Esophagus squamous epithelium (tissue), 5 donors: ENCODE measurements at places on chromosomes 1 and 21.

DNA sequence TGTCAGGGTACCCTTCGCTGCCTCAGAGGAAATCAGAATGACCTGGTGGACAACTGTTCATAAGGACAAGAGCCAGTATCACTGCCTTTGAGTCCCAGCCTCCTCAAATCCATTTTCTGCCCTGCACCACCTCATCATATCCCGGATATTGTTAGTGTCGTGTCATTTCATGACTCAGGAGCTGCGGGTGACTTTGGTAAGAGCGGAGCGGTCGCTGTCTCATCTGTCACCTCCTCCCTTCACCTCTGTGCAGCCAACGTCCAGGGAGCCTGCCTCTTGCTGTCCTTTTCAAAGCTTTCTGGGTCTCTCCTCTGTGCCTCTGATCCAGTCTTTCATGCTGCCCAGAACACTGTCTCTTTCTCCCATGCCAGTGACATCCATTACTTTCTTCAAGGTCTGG is 7.0 kb upstream of the C1orf198 start:
- DNase-seq = no peak

DNA sequence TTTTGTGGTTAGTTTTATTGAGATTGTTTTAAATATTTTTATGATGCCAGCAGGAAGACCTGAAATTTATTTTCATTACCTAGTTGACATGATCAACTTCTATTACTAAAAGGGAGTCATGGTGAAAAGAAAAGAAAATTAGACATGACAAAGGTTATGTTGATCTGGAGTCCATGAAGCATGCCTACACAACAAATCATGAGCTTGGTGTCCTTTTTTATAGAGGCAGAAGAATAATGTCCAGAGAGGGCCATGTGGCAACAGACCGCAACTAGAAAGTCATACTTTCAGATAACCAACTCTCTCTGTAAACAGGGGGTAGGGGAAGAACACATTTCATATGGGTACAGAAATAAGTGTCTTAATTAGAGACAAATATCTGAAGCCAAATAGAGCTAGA is 175.5 kb upstream of the HOOK1 start:
- DNase-seq = no peak

DNA sequence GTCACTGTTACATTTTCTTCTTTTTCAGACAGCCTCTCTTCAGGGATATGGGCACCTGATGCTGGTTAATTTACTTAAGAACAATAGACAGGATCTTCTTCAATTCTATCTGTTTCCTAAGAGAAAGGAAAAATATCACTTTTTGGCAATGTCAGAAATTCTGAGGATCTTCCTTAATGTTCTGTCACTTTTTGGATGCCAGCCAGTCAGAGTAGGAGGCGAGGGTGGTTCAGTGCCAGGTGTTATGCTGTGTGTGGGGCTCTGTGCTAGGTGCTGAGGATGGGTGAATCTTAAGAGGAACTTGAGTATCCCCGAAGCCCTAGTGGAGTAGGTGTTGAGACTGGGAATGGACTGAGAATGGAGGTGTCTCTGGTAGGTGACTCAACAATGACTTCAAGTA is 133.5 kb downstream of the UCK2 start:
- no peak for DNase-seq

- no peak for DNase-seq
These were observed 734 bp downstream of the MED18 start for GRCh38 chr1:28329395-28330153.

DNA sequence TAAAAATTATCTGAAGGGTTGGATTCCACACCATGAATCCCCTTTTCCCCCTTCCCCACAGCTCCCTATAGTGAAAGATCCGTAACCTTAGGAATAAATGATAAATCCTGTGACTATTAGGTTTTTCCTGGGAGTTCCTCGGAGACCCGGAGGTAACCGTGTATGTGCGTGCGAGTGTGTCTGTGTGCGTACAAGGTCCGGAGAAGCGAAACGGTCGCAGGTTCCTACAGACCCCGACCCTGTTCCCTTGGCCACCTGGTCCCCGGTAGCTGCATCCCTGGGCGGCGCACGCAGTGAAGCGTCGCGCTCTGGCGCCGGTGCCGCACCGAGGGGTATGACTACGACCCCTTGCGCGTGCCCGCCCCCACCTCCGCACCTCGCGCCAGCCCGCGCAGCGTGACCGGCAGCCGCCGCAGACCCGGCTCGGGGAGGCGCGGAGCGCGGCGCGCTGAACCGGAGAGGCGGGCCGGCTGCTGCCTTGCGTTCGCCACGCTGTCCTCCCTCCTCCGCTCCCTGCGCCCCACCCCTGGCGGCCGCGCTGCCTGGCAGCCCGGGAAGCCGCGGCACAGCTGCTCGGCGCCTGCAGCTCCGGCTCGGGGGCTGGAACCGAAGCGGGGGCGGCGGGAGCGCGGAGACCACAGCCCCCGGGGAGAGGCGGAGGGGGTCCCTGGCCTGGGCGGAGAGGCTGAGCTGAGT is at the start of gene AK5:
Gene AK5, plus strand, starts transcription at position 529 of the 696 bp plus-strand sequence. CDS start 295 bp downstream, outside the sequence.
- no peak for DNase-seq

GRCh38 chr1:228734881-228735801 is at the start of gene RHOU:
RHOU (plus strand) TSS chr1:228735479; CDS start chr1:228735743, 264 bp downstream.
- no peak for DNase-seq

DNA sequence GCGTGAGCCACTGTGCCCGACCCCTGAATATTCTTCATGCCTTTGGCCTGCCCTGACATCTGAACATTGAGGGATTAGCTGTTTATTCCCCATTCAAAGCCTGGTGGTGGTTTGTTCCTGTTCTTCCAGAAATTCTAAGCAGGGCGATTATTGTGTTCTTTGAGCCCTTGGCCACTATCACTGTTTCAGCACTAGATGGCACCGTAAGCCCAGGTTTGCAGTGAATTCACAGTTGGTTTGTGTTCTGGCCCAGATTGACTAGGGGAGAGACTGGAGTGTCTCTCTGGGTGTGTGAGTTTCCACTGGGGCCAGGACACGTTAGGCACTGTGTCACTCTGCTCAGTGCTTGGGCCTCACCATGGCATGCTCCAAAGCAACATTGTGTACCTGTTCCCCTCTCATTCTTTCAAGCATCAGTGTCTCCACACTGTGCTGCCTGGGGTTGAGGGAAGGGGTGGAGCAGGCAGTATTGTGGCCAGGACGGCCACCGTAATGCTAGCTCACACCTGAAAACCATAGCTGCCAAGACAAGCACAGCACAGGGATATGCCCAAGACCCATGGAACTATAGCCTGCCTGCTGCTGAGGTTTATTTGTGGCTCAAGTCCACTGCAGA is 52.7 kb downstream of the PKN2 start:
- DNase-seq = no peak

DNA sequence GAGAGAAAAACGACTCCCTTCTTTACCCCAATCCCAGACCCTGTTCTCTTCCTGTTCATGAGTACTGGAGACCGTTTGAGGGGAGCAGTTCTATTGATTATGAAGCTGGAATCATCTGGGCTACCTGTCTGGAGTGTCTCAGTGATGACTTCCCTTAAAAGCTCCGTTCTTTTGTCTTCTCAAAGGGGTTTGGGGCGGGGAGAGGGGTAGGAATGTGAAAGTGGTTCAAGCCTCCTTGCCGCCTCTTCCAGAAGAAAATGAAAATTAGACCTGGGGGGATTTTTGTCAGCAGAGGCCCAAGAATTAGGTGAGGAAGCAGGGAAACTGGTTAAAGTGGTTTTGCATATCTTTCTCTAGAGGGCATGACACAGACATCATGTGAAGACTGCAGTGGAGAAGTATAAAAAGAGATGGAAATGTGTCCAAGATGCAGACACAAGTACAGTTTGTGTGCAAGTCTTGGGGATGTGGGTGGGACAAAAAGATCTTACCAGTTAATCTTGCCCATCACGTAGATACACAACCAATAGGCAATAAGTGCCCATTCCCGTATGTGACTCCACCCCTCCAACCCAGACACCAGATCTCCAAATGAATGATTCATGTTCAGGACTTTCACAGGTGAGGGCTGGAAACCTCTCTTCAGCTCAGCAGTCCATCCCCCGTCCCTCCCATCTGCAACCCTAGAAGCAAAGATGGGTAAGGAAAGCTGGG is 470 bp upstream of the MTMR11 start:
- no peak for DNase-seq

DNA sequence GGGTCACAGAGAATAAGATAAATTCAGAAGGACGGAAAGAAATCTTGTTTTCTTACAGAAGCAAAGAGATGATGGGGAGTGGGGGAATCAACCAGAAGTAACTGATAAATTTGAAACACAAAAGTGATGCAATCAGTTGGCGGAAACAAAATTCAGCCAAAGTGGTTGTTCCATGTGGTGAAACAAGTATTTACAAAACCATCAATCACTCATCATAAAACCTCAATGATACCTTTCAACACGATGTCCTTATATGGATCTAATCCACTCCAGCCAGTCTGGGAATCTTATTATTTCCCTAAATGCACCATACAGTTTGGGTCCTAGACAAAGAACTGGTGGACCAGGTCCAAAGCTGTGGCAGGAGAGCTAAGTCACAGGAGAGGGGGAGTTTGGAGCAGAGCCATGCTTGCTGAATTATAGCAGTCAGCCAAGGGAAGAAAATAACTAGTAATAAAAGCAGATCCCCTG is 303.8 kb upstream of the LRRC7 start:
- DNase-seq = no peak

DNA sequence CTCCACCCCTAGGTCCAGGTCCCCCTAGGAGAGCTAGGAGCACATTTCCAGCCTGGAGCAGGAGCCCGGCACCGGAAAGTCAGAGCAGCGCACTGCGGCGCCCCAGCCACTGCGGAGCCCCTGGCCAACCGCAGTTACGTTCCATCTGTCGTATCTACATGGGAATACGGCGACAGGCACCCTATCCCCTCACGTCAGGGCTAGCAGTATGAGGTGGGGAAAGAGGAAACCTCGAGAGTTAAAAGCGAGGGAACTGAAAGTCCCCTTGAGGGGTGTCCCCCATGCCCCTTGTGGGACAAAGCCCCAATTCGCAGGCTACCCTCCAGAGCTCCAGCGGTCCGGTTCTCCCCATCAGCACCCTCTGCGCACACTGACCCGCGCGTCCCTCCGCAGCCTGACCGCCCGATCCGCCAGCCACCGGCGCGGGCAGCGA is 995 bp downstream of the COLGALT2 start:
- DNase-seq = no peak

DNA sequence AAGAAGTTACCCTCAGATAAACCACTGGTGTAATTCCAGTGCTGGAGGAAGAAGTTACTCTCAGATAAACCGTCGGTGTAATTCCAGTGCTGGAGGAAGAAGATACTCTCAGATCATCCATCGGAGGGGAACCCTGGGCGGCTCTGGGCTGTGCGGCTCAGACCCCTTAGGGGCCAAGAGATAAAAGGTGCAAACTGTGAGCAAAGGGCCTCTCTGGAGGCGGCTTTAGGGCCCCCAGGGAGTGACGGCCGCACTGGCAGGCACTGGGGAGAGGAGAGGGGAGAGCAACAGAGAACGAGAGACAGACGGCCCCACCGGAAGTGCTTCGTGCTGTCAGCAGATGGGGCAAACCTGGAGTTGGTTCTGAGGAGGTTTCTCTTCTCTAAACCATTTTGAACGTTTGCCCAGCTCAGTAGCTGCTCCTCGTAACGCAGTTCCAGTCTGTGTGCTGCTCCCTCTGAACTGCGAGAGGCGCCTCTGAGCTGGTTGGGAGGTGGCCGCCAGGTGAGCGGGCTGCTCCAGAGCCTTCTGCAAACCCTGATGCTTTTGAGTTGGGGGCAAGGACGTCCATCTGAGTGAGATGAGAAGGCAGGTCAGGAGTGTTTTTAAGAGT is 62.6 kb upstream of the COL6A1 start:
- DNase-seq = no peak

DNA sequence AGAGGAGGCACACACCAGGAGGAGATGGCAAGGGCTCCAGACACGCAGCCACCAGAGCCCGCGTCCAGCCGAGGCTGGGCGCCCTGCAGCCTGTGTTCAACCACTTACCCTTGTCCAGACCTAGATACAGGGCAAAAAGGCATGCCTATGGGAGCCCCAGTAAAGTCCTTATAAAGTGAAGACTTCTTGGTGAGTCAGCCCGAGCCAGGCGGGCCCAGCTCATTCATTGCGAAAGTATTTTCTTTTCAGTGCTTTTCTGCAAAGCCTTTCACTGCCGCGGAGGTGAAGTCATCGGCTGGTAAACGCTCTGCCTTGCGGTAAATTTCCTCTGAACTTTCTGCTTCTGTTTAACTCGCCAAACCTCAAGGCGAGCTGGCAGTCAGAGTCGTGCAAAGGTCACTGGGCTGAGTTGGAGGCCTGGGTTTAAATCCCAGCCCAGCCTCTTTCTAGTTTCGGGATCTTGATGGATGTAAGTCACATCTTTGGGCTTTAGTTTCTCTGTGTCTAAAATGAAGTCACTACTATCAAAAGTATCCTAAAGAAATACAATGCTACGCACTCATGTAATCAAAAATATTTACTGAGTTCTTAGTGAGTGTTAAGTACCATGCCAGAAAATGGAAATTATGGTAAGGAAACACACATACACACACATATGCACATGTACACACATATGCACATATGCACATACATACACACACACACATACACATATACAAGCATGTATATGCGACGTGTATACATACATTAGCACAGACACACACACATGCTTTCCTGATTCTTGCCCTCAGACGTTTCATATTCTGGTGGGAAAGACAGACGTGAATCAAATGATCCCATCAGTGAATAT is 54.7 kb upstream of the IFFO2 start:
- DNase-seq = no peak

DNA sequence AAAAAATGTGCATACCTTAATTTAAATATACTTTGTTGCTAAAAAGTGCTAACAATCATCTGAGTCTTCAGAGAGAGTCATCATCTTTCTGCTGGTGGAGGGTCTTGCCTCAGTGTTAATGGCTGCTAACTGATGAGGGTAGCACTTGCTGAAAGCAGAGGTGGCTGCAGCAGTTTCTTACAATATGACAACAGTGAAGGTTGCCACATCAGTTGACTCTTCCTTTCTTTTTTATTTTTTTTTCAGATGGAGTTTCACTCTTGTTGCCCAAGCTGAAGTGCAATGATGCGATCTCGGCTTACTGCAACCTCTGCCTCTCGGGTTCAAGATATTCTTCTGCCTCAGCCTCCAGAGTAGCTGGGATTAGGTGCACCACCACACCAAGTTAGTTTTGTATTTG is 2.6 kb upstream of the CFAP45 start:
- no peak for DNase-seq

DNA sequence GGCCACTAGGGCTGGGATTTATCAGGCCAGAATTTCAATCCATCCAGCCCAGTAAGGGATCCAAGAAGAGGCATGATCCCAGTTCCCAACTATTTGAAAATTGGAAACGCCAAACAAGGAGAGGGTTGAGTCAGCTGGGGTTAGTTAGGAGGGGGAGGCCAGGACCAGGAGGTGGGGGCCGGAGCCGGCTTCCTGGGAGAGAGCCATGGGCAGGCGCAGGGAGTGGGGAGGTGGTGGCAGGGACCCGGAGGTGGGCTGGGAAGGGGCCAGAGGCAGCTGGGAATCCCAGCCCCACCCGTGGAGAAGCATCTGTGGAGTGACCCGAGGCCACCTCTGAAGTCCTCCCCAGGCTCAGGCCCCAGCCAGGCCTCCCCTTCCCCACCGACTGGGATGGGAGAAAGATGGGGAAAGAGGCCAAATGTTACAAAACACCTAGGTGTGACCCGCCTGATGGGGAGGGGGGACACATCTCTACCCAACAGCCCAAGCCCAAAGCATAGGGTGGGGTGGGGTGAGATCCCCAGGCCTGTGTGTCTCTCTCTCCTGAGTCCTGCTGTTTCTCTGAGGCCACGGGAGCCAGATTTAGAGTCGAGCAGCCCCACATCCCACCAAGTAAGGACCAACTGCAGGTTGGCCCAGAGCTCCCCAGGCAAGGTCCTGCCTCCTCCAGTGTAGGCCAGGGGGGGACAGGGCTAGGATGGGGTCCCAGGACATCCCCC is 10.1 kb downstream of the HSPG2 start:
- no peak for DNase-seq
